Stimulated activated CD8-positive, alpha-beta memory T cell treated with anti-CD3 and anti-CD28 coated beads, Interleukin-4, amount 100 ng/mL, for 1 hour (primary cell): ENCODE measurements at places on chromosomes 2 and 18.

DNA sequence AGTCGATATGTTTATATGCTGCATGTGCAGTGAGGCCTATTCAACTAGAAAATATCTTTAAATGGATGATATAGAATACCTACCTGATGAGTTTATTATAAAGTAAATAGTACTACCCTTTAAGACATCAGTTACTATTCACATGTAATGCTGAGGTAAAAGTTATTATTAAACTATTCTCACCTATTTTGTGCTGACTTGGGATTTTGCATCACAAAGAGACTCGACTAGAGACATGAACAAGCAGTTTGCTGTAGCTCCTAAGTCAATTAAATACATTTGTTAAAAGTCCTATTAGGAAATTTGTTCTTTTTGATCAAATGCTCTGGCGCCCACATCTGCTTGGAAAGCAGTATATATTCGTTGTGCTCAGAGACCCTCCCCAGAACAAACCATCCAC, 164.1 kb downstream of the CCDC85A start:
- no peak for DNase-seq

- no peak for DNase-seq
Measured at GRCh38 chr18:75527848-75528685, 100.6 kb upstream of the SMIM21 start.

- DNase-seq = no peak
Measured at GRCh38 chr18:57941841-57942489, 102.1 kb upstream of the NEDD4L start.

GRCh38 chr2:38260469-38260868, 116.6 kb downstream of the ATL2 start:
- DNase-seq = no peak

DNA sequence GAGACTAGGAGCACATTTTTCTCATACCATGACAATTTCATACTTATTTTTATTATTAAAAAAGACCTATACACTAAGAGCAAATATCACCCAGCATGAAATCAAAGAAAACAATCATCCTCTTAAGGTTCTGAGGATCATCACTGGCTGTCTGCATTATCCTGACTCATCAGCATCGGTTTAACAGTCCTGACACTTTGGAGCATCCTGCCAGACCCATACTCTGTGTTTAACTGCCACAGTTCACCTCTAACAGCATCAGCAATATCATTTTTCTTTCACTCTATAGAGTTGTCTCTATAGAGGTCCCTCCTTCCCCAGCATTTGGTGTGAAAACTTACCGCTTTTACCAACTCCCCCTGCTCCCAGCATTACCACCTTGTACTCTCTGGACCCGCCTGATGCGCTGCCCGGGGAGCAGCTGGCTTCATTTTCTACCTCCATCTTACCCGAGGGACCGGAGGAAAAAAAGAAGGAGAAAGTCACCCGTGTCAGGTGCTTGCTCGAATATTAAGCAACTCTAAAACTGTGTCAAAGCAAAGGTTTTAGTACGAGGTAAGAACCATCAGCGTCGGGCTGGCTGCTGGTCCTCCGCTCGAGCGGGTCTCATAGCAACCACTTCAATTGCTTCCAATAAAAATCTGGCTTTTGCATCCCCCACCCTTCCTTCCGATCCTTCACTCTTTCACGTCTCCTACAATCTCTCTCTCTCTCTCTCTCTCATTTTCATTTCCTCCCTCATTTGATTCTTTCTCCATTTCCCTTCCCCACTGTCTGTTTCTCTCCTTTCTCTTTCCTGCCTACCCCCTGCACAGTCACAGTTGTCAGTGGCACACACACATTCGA, at the start of gene RIT2:
Gene RIT2, minus strand, starts transcription at position 610 of the 846 bp plus-strand sequence.
- no peak for DNase-seq

GRCh38 chr2:109153807-109154206, 24.8 kb downstream of the SH3RF3 start:
- no peak for DNase-seq

- DNase-seq = no peak
Measured at GRCh38 chr2:167749016-167749415, 498.4 kb downstream of the STK39 start.

DNA sequence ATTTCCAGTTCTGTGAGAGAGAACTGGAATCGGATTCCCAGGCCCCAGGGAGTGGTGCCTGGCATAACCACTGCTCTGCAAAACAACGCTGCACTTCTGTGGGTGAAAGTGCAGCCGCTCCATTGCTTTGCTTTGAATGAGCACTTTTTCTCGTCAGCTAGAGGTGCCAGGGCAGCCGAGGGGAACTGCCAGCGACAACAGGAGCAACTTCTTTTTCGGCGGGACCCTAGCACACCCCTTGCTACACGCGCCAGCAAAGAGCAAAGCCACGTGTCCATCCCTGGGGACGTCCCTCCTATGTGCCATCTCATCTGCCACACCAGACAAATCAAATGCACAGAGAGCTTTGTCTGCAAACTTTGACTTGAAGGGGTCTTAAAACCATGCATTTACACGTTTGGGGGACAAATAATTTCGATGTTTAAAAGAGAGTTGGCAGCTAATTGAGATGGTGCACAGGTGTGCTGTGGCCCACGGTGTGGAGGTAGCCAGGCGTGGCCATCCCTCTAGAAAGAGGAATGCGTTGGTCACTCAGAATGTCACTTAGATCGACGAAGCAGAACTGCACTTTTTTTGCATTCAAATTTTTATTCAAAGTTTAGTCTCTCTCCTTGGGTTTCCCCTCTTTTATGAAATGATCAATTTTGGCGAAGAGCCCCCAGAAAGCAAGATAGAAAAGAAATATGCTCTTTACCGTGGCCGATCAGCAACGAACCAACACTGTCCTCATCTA, 151.8 kb downstream of the MBP start:
- DNase-seq = no peak

DNA sequence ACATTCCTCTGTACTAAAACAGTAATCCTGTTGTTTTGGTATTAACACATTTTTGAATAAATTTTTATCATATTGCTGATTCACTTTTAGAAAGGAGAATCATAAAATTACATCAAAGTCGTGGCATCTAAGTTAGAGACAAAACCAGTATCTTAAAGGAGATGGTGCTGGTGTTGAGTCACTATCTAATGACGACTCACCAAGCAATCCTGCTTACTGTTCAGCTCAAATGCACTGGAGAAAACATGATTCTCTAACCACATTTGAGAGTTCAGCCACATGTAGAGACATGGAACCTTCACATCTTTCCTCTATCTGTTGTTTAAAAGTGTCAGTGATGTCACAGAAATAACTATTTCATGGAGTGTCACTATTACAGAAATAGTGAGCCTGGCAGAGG, 473.8 kb downstream of the TGIF1 start:
- DNase-seq = no peak

- no peak for DNase-seq
Measured at GRCh38 chr2:215799194-215799593, 214.2 kb downstream of the MREG start.
